ENCODE measurements at places on chromosomes 6 and 20.

- DNase-seq = no peak
These were observed 23.5 kb downstream of the PLAGL2 start for GRCh38 chr20:32183947-32184635.

- peak; percentile 24 for DNase-seq
These were observed 399.5 kb downstream of the PHF3 start for GRCh38 chr6:64034910-64035655.

DNA sequence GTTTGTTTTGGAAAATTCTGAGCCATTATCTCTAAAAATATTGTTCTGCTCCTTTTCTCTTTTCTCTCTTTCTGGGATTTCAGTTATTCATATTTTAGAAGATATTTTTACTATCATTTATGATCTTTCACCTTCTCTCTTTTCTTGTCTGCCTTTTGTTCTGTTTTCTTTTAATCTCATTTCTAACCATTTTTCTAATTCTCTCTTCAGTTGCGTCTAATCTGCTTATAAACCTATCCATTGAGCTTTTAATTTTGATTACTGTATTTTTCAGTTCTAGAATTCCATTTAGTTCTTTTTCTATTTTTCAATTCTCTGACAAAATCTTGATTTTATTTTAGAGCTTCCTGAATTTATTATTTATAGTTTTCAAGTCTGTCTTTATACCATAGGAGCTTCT is 42.2 kb upstream of the COL10A1 start:
- DNase-seq = no peak

- DNase-seq = no peak
These were observed 663.6 kb upstream of the CHD6 start for GRCh38 chr20:42281801-42282200.

- no peak for DNase-seq
These were observed 14.7 kb downstream of the GTPBP2 start for GRCh38 chr6:43614396-43614730.

DNA sequence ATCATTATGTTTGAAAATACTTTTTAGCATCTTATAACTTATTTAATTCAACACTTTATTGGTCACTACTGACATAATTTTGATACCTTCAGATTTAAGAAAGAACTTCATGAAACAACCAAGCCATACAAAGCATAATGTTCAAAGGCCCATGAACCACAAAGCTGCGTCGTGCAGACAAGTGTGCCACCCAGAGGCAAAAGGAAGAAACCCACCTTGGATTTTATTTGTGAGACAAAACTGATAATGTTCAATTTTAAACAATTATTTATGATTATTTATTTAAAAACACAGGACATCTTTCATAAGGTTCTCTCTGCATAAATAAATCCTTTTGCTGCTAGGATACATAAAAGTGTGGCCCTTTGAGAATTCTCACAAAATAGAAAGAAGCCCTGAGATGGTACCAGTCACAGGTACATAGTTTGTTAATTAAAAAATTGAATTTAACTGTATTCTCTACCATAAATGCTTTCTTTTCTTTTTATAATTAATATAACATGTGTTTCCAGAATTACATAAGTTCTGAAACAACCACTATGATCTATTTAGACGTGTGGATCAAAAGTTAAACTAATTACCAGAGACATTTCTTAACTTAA is 143.7 kb downstream of the RALGAPA2 start:
- peak; percentile 71 for DNase-seq

GRCh38 chr6:41428336-41428995 is 93.1 kb downstream of the NCR2 start:
- DNase-seq = no peak

- DNase-seq = peak; percentile 73
These were observed 92.6 kb downstream of the RNGTT start for GRCh38 chr6:88870717-88871330.

GRCh38 chr6:106163446-106163965 is 77.4 kb downstream of the PRDM1 start:
- DNase-seq = no peak

DNA sequence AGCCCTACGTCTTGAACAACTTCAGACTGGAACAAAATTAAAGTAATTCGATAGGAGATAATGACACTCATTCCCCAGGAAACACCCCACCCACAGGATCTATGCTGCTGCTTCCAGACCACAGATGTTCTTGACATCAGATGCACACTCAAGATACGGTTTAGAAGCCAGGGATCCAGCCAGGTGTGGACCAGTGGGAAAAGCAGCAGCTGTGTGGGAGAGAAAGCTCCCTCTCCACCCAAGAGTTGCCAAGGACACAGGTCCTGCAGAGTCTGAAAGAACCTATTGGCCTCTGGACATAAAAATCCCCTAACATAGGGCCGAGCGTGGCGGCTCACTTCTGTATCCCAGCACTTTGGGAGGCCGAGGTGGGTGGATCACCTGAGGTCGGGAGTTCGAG is 91.7 kb upstream of the NFATC2 start:
- no peak for DNase-seq

DNA sequence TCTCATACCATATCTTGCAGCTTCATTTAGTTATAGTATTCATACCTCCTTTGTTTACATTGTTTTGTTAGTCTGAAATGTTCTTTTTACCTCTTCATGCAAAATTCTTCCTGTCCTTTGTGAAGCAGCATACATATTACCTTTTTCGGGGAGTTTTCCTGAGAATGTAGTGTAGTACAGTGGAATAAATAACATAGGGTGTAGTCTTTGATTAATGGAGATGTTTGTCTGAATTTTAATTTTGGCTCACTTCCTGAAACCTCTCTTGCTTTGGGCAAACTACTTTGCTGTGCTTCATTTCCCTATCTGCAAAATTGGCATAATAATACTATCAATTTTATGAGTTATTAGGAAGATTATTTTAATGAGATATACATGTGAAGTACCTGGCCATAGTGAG is 5.6 kb downstream of the MACROD2 start:
- DNase-seq = no peak

DNA sequence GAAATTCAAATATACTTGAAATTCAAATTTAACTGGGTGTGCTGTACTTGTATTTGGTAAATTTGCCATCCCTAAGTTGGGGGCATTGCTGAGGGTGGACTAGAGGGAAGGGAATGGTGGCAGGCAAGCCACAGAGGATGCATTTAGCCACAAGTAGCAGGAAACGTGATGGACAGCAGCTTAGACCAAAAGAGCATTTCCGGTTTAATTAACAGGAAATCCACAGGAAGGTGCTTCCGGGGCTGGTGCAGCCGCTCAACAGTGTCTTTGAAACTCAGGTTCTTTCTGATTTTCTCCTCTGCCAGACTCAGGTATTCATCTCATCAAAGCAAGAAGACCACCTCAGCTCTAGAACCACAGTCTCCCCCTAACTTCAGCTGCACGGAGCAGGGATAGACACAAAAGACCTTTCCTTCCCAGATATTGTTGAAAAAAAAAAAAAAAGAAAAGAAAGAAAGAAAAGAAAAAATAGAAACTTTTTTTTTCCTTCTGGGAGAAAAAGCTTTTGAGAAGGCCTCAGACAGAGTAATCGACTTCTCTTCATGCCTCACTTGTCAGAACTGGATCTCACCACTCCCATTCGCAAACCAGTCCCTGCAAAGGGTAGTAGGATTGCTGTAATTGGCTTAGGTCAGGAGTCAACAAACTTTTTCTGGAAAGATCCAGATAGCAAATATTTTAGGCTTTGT is 8.0 kb upstream of the BCAS1 start:
- peak; percentile 43 for DNase-seq

- no peak for DNase-seq
These were observed 77.7 kb downstream of the ASCC3 start for GRCh38 chr6:100803264-100804045.

DNA sequence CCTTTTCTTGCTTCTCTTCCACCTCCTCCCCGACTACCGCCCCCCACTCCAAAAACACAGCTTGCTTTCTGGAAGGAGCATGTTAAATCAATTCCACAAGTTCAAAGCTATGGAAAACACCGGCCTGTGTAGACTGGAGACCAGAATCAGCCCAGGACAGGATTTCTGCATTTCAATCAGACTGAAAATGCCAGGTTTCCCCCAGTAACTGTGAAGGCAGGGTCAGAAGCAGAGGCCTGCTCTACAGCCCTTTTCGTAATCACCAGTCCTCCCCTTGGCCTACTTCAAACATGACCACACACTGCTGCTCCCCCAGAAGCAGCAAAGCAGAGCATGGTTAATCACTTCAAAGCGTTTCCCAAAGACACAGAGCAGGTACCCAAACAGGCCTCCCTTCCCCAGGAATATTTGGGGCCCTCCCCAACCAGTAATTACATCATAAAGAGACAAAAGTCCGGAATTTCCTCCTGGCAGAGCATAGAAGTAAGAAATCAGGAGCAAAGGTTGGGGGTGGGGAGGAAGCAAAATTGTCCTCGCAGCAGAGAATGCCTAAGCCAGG is 38.4 kb downstream of the ZMYND8 start:
- no peak for DNase-seq

GRCh38 chr20:21161926-21162325 is 36.0 kb downstream of the KIZ start:
- peak; percentile 38 for DNase-seq

DNA sequence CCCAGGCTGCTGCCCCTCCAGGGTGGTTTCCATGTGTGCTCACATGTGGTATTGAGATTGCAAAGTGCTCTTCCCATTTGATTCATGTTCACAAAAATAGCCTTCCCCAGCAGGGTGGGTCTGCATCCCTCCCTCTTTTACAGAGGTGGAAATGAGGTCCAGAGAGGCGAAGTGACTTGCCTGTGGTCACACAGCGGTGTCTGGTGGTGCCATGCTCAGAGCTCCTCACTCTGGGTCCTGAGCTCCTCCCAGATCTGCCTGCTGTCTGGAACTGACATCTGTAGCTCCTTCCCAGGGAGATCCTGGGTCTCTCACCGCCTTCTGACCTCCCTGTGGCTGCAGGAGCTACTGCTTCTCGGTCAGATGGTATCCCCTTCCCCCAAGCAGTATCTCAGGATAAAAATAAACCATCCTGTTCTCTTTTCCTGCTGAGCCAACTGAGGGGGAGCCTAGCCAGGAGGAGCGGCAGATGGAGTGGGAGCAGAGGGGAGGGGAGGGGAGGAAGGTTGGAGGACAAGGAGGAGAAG is 11.9 kb downstream of the CD40 start:
- DNase-seq = peak; percentile 96

DNA sequence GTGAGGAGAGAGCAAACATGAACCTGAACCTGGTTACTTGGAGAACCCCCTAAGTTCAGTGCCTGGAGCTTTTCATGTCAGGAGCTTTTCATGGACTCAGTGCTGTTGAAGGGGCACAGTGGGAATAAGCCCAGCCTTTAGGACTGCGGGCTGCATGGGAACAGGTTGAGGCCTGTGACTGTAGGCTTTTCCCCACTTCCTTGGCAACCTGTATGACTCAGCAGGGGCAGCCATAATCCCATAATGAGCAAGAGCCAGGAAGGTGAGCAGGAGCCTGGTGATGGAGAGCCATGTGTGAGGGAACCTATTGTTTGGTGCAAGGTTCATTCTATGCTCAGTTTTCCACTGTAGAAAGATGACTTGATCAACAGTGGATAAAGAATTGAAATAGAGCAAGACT is 23.4 kb downstream of the MEP1A start:
- DNase-seq = peak; percentile 5

- no peak for DNase-seq
These were observed 135.5 kb downstream of the ISM1 start for GRCh38 chr20:13356591-13356990.

GRCh38 chr20:53252002-53252401 is 279.8 kb downstream of the TSHZ2 start:
- no peak for DNase-seq

GRCh38 chr6:19349429-19349828 is 487.7 kb upstream of the ID4 start:
- no peak for DNase-seq

- no peak for DNase-seq
These were observed 4.5 kb upstream of the SMLR1 start for GRCh38 chr6:130822736-130823135.

- DNase-seq = no peak
These were observed 93.1 kb downstream of the JAG1 start for GRCh38 chr20:10580700-10581099.

GRCh38 chr6:15434263-15434662 is 188.4 kb downstream of the JARID2 start:
- no peak for DNase-seq

- no peak for DNase-seq
These were observed 494.7 kb upstream of the SLC35B3 start for GRCh38 chr6:8930009-8930408.

- DNase-seq = no peak
These were observed 170.3 kb upstream of the AHI1 start for GRCh38 chr6:135667691-135668455.

DNA sequence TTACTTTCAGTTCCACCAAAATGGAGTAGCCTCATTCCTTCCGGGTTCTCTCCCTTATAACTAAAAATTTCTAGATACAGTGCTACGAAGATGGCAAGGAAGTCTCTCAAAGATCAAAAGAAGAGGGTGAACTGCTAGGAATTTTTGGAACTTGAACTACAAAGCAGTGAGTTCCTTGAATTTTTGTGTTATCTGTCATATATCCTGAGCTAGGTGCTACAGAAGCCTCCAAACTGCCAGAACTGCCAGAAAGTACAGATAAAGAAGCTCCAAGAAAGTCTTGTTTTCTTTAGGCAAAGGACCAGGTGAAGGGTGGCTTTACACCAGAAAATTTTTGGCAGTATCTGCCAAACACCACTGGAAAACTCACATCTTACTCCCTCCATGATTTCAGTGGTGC is 218.8 kb upstream of the FLRT3 start:
- no peak for DNase-seq

DNA sequence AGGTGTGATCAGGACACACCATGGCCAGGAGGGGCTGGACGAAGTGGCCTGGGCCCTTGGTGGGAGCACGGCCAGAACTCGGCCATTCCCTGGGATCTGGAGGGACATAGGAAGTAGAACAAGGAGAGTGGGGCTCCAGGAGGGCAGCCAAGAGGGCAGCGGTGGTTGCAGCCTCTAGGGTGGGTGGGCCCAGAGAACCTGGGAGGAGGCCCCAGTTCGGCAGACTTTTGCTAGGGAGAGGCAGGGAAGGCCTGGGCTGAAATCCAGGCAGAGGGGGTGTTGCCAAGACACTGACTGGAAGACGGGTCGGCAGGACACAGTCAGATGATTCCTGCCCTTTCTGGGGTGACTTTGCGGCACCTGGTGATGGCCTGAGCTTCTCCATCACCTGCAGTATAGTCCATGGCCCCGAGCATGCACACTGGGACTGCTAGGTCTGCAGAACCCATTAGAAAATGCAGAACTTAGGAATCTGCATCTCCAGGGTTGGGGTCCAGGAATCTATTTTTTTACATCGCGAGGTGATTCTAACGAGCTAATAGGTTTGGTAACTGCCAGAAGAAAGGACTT is 224.8 kb downstream of the SYNDIG1 start:
- no peak for DNase-seq

All from NCI-H82 (cell line).